ENCODE measurements at places on chromosomes 4 and X.

DNA sequence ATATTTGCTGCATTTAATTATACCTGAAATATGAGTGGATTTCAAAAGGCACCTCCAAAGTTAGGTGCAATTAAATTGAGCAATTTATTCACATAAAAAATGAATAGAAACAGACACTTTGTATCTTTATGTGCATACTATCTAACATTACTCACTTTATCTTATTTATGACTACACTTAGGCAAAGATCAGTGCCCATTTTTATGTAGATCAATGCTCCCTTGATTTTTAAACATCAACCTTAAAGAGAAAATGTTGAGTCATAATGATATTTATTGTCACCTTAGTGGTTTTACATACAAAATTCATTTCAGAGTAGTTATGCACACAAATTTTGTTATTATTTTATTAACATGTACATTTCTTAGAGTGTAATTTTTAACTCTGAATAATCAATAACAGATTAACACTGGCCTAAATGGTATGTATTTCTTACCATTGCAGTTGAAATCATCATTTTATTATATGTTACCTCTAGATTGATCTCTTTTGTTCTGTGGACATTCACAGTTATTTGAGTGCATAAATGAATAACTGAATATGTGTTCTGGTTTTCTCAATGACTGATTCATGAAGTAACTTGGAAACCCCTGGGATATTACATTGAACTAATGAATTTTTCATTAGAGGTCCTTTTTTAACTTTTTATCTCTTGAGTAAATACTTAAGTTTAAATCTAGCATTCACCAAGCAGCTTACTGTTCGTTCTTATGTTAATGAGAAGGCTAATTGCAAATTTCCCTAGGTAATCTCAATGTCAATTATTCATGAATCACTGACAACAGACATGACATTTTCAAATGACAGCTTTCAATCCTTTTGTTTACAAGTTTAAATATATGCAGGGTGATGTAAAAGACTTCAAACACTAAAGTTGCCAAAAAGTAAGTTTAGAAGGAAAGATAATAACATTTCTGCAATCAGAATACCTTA is 1182.0 kb upstream of the PABPC4L start:
- DNase-seq, result no peak

GRCh38 chr4:185582651-185583400 is 47.5 kb upstream of the PDLIM3 start:
- DNase-seq, result no peak

GRCh38 chr4:98626350-98626749 is 32.1 kb downstream of the TSPAN5 start:
- DNase-seq, result peak; percentile 86

DNA sequence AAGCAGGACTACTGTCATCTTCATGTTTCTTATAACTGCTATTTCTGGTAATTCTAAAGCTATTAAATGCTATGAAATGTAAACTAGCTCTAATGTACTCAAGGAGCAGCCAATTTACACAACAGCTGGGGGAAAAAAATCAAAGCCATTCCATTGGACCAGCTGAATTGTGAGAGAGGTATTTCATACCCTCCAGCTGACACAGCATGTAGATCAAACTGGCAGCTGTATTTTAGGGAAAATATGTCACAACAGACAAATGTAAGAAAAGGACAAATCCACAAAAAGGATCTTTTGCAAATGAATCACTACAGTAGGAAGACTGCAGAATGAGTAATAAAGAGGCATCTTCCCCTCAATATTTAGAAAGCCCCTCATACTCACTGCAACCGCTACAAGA is 65.2 kb upstream of the FAM47B start:
- no peak for DNase-seq

DNA sequence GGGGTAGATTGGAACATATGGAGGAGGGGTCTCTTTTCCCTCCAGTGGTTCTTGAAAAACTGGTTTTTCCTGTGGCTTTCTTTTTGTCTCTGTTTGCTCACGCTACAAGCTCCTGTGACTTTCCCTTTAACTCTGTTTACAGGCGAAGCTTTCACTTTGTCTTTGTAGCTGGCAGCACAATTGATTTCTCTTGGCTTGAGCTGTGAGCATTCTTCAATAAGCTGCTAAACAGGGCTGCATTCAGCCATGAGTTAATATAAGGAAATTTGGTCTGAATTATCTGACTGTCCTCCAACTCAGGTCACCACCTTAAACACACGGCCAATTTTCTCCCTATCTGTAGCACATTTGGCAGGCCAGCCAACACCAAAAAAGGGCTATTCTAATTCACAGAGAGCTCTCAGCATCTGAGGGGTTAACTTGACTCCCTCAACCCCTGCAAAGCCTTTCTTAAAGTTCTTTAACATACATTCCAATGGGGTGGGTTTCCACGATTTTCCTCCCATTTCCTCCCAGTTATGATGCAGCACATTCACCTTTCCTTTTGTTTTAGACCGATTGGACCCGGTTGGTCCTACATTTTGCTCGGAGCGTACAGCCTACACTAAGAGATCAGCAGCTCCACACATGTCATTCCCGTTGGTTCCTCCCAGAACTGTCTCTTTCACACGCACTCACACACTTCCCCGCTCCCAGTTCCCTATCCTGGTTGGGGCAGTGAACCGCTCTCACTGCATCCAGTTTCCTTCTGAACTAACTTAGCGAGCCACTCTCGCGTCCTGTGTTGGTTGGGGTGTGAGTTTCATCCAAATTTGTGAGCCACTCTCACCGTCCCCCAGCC is 45.4 kb downstream of the UGT2A3 start:
- peak; percentile 62 for DNase-seq

DNA sequence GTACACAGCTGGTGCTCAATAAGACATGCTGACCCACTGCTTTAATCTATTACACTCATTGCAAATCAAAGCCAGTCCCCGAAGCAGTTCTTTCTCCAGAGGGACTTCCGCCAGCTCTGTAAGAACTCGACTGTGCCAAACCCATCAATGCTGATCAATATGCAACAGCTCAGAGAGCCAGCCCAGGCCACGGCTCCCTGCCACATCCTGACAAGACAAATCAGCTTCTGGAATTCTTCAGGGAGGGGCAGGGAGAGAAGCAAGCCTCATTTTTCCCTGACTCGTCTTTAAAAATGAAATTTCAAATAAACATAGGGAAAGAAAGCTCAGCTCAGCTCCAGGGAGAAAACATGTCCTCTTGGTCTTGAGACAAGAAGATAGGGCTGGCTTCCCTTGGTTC is 5.3 kb upstream of the ADRA2C start:
- DNase-seq, result no peak

DNA sequence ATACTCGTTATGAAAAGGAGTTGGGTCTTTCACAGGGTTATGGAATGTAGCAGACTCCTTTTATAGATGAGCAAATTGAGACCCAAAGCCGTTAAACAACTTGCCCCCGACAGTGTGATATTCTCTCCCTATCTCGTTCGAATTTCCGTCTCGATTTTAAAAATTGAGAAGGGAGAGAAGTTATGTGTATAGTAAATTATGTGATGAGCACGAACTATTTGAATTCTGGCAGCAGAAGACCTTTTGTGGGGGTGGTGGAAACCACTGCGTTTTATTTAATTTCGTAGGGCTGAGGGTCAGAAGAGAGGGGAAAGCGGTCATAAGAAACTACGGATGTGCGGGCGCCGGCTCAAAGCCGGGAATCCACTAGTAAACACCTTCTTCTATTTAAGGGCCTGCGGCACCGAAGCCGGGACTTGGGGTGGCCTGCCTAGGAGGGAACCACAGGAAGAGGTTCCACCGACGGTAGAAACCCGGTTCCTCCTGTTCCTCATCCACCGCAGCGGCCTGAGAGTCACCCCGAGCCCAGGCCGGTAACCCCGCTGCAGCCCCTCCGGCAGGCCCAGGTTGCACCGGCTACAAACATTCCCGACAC is 1.5 kb upstream of the DDX3X start:
- DNase-seq, result no peak

DNA sequence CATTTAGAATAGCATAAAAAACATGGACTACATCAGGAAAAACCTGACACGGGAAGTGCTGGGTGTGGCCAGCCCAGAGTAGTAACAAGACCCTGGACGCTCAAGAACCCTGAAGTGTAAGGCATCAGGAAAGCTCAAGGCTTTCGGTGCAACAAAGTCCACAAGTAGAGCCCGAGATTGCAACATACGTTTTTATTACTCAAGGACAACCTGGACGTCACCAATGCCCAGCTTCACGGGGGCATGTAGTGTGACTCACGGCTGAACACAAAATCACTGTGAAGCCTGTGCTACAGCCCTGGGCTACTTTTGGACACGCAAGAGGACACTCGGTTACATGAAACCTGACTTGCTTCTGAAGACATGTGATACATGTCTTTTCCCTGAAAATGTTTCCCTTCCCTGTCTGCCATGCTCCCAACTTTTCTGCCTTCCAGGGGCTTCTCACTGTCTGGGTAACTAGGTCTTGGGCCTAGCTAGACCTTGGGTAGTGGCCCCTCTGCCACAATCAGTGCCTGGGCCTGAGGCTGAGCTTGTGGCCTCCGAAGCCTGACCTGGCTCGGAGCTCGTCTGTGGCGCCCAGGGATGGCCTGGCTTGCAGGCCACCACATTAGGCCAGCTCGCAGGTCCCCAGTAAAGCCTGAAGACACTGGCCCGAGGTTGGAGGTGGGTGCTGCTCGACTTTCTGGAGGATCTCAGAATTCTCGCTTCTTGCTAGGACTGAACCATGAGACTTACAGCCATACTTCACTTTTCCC is 9.2 kb downstream of the IRAK1 start:
- no peak for DNase-seq

DNA sequence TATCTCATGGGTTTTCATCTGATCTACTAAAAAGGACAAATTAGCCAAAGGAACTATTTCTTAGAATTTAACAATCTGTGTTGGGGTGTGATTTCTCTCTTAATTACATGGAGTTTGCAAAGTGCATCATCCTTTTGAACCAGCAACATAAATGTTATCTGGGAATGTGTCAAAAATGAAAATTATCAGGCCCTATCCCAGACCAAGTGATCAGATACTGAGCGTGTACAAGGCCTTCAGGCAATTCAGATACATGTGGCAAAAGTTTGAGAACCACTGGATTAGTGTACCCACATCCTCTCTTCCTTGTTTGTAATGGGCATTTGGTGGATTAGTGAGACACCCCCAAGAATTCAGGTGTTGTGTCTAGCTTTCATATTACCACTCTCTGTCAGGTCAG is 3.8 kb downstream of the SH3D19 start:
- DNase-seq, result peak; percentile 2

DNA sequence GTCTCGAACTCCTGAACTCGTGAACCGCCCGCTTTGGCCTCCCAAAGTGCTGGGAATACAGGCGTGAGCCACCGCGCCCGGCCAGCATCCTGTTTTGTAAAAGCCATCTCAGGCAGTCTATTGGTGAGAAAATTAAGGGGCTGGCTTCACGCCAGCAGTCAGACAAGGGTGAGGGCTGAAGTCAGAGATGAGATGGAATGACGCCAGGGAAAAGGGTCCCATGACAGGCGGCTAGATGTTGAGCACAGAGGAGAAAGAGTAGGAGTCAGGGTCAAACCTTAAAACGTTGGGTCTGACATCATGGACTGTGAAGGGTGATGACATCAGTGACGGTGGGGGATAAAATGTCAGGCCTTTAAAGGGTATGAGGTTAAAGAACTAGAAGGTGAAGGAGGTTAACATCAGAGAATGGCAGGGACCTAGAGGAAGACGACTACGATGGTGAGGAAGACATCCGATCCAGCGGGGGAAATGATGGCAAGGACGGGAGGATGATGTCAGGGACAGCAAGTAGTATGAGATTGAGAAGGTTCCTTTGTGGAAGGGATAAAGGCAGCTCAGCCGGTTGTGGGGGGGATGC is 504 bp upstream of the RBM3 start:
- DNase-seq, result peak; percentile 25

DNA sequence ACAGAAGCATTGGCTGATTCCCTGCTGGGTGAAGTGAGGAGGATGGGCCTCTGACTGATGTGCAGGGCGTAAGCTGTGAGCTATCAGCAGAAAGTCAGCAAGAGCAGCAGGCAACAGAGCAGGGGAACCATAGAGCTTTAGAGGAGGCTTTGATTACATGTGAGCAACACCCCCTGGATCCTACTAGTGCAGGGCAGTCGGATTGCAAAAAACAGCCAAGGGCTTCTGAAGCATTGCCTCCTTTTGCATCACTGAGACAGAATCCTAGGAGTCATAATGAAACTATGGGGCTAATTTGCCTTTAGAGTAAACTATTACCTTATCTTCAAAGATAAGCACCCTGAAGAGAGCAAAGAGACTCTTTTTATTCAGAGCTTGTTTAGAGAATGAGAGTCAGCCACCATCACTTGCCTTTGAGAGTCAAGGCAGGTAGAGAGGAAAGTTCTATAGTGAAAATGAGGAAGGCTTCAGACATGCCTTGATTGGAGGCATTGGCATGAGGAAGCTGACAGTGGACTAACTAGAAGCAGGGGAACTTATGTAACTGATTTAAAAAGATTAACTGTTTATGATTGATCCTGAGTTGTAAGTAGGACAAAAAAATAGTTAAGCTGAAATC is 420.3 kb downstream of the PDHA2 start:
- no peak for DNase-seq

GRCh38 chrX:151875270-151876026 is 37.2 kb upstream of the MAGEA4 start:
- no peak for DNase-seq

DNA sequence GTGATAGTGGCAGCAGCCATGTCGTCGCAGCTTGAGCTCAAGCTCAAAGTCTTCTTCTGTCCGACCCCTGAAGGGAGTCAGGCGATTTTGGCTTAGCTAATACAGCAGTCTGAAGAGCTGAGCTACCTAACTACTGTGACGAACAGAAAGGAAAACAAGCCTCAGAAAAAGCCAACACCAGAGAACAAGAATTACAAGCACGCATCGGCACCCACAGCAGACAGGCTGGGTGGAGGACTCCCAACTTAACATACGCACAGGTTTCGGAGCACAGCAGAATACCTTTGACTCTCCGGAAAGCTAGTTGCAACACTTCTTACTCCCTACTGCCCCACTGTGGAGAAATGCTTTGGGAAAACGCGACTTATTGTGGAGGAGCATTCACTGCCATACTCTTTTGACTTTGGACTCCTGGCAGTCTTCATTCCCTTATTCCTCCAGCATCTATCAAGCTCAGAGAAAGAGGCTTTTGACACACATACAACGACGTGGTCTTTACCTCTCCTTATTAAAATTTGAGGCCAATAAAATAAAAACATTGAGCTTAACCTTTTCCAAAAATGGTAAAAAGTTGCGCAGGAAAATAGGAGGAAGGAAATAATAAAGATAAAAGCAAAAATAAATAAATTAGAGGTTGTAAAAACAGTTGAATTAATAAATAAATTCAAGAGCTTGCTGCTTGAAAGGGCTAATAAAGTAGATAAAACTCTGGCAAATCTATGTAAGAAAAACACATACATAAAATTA is 41.3 kb upstream of the GPC3 start:
- DNase-seq, result peak; percentile 57

GRCh38 chr4:174204164-174204831 is 79.2 kb downstream of the FBXO8 start:
- no peak for DNase-seq

DNA sequence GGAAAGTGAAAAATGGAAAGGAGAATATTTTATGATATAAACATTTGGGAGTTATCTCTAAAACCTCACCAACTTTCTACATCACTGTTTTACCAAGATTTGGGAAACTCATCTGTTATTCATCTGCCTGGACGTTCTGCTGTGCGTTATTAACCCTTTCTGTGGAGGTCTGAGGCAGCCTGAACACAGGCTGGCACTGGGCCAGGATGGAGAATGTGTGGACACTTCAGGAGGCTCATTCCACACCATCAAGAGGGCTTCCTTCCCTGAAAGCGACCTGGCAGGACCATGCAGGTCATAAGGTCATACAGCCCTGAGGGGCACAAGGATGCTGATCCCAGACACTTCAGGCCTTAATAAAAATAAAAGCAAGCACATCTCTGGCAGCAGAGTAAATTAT is 31.2 kb upstream of the TMEM184C start:
- DNase-seq, result no peak

GRCh38 chr4:186472948-186473347 is 82.4 kb downstream of the MTNR1A start:
- peak; percentile 41 for DNase-seq
